ENCODE measurements at places on chromosomes 11 and 22. TPM values are rescaled to one million over a fixed set of nuclear protein-coding genes. Genes with fewer than 3 reads are reported as not detected.

The ZC3H12C gene
- total RNA-seq: 10.1 TPM

The P2RY2 gene
- total RNA-seq: under 0.01 TPM

The PRG3 gene
- not detected for total RNA-seq

The NXPE2 gene
- total RNA-seq: not detected

The BBOX1 gene
- not detected for total RNA-seq

The CCDC81 gene
- 0.66 TPM for total RNA-seq

The KLHL35 gene
- 1.3 TPM for total RNA-seq

The ZNF280B gene
- 0.33 TPM for total RNA-seq

The OR52A5 gene
- total RNA-seq: not detected
